ENCODE measurements at places on chromosomes 3 and 15.
A peak's percentile ranks its signal among the peaks of the same experiment; 100 is the strongest.

DNA sequence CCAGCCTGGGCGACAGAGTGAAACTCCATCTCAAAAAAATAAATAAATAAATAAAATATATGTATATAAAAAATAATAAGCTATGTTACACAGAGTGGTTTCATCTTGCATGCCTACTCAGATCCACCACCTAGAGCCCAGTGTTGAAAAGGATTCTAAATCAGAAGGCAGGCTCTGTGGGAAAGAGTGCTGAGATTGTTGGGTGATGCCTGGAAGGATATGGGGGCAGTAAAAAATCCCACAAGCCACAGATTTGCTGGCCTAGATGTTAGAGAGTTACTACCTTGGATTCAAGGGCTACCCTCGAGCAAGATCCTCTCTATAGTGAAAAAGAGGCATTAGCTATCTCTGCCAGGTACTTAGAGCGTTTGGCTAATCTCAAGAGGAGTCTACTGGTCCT is 144.3 kb downstream of the STAC start:
- no peak for DNase-seq

GRCh38 chr3:78941587-78941986 is 826.2 kb downstream of the ROBO1 start:
- DNase-seq, result no peak

- DNase-seq, result no peak
Observed at GRCh38 chr15:80618685-80619400, 76.3 kb upstream of the ABHD17C start.

GRCh38 chr3:5634411-5634810 is 446.9 kb downstream of the EDEM1 start:
- DNase-seq, result no peak

DNA sequence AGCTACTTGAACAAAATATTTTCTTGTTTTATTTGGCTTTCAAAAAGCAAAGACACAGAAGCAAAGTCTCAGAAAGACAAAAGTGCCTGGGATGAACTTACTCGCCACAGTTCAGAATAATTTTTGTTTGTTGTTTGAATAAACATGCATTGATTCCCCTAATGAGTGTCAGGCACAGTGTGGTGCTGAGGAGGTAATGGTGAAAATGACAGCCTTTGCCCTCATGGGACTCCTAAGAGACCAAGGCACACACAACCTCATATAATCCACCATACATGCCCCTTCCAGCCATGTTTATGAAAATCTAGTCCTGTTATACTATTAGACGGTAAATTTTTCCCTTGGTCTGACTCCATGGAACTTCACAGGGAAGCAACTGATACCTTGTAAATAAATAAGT is 2.5 kb downstream of the GOLIM4 start:
- no peak for DNase-seq

GRCh38 chr3:159960188-159961148 is 28.2 kb upstream of the IL12A start:
- no peak for DNase-seq

GRCh38 chr3:14391033-14391432 is 11.4 kb upstream of the SLC6A6 start:
- no peak for DNase-seq

DNA sequence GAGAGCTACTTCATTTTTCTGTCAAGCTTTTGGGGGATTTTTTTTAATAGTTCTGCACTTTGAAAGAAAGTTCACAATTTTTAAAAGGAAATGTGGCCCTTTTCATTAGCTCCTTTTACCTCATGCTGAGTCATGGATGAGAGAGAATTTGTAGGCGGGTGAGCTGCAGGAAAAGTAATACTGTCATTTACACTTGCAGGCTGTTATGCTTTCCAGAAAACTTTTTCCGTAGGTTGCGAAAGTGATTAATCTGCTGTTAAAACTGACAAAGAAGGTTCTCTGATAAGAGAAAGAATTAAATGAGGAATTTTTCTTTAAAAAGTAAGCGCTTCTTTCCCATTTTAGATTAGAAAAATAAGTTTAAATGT is 430.2 kb downstream of the LPP start:
- no peak for DNase-seq

DNA sequence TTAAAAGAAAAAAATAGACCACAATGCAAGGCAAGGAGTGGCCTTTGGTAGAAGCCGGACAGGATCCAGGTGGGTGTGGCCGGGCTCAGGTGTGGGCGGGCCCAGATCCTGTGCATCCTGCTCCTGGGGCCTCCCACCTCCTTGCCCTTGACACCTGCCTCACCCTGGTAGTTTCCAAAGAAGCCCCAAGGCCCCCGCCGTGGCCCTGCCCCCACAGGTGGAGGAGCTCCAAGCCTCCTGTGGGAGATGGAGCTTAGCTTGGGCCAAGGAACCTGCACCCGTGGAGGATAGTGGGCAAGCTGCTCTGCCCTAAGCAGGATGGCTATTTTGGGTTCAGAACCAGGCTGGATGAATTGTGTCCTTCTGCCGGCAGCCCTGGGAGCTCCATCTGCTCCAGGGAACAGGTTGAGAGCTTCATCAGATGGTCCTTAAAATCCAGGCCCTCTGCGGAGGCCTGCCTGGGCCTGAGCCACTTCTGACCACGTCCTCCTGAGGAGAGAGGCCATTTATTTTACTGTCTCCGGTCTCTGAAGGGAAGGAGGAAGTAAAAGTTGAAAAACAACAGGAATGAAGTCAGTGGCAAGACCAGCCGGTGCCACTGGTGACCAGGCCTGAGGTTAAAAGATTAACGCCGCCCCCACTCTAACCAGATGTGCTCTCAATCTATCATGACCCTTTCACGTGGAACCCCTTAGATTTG is 53.9 kb upstream of the KLF13 start:
- DNase-seq, result peak; percentile 35

DNA sequence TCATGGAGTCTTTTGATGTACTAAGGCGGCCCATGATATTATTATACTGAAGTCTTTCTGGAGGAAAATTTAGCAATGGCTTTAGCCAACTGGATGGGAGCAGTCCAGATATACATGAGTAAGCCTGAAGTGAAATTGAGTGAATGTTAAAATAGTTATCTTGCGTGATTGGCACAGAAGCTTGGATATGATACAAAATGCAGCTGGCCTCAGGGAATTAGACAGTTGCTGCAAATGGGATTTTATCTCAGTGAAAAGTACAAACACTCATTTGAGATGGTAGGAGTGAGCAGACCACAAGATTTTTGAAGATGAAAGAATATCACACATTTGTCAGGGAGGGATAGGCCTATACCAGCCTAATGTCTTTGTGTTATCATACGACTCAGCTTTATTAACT is 8.9 kb downstream of the LMOD3 start:
- DNase-seq, result no peak

DNA sequence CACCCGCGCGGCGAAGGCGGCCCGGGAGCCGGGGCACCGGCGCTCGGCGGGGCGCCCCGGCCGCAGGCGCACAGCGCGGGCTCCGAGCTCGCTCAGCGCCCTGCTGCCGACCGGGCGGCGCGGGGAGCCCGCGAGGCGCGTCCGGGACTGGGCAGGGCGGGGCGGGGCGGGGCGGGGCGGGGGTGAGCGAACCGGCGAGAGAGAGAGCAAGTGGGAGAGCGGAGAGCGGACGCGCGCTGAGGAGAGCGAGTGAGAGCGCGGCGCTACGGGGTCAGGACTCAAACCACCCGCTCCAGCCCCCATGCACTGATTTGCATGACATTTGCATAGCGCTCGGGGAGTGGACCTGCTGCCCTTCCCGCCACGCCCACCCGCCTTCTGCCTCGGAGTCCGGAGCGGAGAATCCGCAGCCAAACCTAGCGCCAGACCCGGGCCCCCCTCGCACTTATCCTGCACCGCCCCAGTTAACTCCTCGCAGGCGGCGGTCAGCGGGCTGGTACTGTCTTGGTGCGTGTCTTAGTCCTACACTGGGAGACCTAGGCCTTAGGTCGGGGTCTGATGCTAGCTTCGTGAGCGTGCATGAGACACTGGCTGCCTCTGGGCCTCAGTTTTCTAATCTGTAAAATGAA is at the start of gene MYLK:
TSS of gene MYLK (minus strand) at position 130 of the 629 bp plus-strand sequence. CDS start 90,491 bp downstream, outside the sequence.
- peak; percentile 63 for DNase-seq

DNA sequence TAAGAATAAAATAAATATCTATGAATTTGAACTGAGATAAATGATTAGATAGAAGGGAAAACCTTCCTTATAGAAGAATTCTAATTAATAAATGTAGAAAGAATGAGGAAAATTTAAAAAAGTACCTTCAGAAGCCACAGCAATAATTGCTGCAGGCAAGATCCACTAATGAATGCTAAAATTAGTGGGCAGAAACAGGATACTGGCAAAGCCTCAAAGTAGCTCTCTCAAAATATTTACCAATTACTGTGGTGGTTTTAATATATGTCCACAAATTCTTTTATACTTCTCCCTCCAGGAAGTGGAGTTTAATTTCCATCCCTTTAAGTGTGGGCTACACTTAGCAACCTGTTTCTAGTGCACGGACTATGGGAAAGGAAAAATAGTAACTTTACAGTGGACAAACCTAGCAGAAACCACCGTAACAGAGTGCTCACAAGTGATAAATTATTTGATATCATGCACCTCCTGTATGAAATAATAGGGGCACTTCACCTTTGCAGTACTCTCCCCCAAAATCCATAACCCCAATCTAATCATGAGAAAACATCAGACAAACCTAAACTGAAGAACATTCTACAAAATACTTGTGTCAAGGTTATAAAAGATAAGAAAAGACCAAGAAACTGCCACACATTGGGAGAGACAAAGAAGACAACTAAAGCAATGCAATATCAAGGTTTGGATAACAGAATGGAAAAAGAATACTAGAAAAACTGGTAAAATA is 6.8 kb downstream of the PEAK1 start:
- DNase-seq, result no peak

DNA sequence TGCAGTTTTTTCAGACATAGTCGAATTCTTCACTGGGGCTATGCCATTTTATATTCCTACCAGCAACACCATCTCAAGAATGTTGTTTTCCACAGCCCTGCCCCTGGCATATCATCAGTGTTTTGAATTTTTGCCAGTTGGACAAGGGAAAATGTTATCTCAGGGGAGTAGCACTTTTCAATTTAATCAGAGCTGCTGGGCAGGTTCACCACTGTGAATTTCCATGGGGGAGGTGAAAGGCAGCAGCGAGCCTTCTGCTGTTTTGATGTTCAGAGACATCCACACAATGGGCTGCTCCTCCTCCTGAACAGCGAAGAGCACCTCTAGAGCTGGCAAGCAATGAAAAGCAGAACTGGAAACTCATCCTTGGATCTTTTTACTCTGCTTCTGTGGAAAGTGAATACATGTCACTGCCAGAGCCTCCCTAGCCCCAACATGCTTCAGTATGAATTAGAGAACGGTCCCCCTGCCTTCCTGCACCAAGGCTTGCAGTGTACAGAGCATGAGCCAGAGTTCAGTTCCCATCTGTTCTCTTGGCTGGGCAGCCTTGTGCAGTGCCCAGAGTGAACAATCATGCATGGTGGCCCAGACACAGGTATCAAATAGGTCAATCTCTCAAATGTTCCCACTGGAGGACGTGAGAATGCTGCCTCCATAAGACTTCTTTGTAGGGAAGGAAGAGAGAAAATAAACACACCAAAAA is 56.1 kb upstream of the RAD18 start:
- DNase-seq, result no peak

DNA sequence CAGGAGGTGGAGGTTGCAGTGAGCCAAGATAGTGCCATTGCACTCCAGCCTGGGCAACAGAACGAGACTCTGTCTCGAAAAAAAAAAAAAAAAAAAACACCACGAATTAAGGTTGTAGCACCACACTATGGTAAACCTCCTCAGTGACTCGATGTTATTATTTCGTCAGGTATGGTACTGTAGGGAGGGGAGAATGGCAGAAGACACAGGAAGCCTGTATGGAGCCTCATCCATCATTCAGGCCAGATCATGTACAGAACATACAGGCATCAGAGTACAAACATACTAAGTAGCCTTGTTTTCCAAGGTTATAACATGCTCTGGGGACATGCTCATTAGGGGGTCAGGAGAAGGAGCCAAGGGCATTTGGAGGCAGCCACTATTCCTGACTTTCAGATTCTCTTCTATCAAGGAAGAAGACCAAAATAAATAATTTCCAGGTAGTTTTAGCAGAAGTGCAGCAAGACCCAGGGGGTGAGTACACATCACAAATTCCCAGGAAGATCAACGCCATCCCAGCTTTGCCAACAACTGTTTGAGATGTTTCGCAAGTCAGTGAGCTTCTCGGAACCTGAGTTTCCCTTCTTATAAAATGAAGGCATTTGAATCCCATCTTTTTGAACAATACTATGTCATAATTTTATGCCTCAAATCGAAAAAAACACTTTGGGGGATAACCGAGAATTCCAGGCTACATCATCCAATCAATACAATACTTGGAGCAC is 79.8 kb downstream of the FOXP1 start:
- no peak for DNase-seq

GRCh38 chr15:29934251-29934650 is 112.0 kb upstream of the TJP1 start:
- DNase-seq, result no peak

DNA sequence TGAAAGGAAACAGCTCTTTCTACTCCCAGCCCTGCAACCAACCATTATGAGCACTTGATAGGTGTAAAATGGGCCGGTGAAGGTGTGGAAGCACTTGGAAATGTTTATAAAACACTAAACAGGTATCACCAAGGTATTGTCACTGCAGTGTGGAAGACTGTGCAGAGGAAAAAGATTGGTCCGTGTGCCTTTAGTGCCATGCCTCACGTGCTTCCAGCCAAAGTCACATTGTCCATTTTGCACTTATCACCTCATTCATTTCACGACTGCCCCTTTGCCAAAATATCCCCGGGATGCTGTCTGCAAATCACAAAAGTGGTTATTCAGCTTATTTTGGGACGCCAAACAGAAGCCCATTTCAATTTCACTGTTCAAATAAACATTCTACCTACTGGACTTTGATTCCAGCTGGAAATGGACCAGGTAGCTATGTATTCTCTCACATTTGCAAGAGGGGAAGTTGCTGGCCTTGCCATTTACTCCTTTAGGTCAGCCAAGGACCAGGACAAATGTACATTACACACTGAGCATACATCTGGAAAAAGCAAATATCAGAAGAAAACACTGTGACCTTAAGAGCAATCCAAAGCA is 58.4 kb downstream of the ARRDC4 start:
- no peak for DNase-seq

DNA sequence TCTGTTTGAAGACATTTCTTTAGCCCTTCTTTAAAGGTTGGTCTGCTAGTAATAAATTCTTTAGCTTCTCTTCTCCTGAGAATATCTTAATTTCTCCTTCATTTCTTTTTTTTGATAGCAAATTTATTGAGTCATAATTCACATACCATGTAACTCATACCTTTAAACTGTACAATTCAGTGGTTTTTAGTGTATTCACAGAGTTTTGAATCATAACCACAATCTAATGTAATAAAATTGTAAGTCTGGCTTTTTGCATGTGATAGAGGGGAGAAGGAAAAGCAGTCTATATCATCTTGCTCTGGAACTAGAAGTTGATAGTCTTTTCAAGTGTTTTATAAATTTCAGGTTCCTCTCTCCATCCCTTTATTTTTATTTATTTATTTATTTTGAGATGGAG is 81.3 kb downstream of the APBA2 start:
- no peak for DNase-seq

DNA sequence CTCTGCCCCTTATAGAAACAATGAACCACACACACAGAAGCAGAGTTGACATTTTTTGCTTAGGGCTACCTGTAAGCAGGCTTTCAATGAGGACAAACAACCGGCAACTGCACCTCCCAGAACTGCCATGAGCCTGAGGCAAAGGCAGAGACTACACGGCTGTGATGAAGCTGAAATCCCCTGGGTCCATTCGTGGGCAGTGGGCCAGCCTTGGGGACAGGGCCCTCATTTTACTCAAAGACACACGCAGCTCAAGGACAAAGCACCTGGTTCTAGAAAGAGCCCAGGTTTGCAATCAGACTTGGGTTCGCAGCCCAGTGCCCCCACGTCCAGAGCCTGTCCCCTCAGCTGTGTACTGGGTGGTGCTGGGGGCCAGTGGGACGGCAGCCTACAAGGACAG is 17.9 kb downstream of the FAM174B start:
- peak; percentile 70 for DNase-seq
